Hematopoietic multipotent progenitor cell treated with erythropoietin and hydrocortisone succinate and interleukin-3 and kit ligand, for 8 days (in vitro differentiated cells): ENCODE measurements at places on chromosomes 13 and 19.
A peak's percentile ranks its signal among the peaks of the same experiment; 100 is the strongest.

DNA sequence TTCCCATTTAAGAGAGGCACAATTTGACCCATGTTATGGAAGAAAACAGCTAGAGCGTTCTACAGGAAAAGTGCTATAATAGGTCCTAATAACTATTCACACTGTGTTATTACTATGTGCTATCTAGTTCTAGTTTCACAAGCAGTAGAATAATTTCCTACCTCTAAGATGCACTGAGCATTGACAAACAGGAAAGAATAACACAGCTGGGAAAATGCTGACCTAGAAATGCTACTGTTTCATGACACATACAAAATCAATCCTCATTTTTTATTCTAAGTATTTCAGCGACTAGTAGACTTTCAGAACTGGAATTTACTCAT lies 259.5 kb downstream of the ITGBL1 start:
- no peak for DNase-seq

DNA sequence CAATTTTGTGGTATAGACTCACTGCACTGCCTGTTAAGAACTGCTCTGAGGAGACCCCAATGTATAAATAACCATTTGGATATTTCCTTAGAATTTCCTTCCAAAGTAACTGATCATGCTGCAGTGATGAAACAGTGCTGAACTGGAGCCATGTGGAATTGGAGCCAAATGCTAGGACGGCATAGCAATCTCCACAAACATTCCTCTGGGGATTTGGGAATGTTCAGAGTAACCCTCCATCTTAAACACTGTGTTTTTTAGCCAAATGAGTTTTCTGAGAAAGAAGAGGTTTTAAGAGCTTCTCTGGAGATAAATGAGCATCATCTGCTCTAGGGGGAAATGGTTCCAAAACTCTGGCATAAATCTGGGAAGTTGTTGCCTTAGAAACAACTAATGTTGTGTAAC lies 98.2 kb downstream of the OLFM4 start:
- no peak for DNase-seq

DNA sequence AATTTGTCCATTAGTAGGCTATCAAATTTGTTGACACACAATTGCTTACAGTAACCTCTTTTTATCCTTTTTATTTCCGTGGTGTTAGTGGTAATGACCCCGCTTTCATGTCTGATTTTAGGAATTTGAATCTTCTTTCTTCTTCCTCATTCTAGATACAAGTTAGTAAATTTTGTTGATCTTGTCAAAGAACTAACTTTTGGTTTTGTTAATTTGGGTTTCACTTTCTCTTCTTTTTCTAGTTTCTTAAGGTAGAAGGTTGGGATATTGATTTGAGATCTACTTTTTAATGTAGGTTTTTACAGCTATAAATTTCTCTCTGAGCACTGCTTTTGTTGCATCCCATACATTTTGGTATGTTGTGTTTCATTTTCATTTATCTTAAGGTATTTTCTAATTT lies 53.3 kb upstream of the SLC7A1 start:
- DNase-seq, result no peak

GRCh38 chr19:15436826-15437110 lies 13.0 kb downstream of the WIZ start:
- no peak for DNase-seq

DNA sequence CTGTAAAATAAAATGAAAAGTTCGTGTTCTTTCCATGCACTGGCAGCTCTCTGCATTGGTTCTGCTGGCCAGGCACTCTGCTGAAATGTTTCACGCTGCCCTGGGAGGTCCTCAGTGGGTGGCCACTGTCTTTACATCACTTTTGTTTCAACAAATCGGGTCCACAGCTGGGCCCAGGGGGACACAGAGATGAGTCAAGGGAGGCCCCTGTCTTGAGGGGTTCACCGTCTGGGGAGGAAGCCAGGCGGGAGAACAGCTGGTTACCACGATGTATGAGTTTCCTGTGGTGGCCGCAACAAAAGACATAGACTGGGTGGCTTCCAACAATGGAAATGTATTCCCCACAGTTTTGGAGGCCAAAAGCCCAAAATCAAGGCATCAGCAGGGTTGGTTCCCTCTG lies 5.1 kb upstream of the KLF2 start:
- no peak for DNase-seq

DNA sequence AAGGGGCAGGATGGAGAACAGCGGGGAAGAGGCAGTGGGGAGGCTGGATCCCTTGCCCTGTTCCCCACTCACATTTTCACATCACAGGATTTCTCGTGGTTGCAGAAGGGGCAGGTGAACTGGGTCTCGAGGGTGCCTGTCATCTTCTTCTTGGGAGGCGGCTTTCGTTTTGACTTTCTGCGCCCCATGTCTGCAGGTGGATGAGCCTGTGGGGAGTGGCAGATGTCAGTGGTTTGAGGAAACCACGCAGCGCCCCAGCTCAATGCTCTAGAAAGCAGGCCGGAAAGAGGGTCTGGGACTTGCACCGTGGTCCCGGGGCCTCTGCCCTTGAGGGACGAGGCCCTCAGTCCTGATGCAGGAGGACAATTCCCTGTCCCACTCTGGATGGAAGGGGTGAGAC lies 4.9 kb downstream of the ELOF1 start:
- no peak for DNase-seq

DNA sequence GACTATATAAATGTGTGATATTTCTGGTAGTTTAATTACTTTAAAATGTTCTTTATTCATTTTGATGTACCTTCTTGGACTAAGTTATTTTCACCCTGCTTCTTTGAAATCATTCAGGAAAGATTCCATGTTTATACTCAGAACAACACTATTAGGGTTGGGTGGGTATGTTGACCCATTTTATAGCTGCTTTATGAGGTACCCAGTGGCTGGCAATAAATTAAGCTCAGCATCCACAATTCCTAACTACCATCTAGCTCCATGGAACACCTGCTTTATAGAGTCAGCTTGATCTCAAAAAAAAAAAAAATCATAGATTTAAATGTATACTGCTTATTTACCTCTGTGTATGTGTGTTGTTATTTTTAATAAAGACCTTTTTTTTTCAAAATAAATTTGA lies 78.9 kb upstream of the ZNF91 start:
- DNase-seq, result no peak

GRCh38 chr13:114077099-114077932 lies 55.1 kb downstream of the RASA3 start:
- no peak for DNase-seq

DNA sequence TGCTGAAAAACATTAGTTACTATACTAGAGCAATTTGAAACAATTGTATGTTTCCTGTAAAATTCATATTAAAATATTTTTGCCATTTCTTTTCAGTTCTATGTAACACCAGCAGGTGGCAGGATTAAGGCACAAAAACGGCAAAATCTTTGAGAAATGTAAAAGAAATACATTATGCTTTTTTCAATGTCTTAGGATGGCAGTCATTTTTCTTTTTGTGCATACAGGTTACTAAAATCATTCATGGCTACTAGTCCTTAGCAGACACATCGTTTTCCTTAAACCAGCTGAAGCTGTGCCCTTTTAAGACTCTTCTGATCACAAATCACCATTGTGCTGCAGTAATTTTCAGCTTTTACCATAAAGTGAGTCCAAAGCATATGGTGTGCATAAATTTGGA lies 800.7 kb upstream of the SLITRK5 start:
- peak; percentile 54 for DNase-seq

- peak; percentile 64 for DNase-seq
Measured at GRCh38 chr19:13118424-13119193, 545 bp downstream of the NACC1 start.

DNA sequence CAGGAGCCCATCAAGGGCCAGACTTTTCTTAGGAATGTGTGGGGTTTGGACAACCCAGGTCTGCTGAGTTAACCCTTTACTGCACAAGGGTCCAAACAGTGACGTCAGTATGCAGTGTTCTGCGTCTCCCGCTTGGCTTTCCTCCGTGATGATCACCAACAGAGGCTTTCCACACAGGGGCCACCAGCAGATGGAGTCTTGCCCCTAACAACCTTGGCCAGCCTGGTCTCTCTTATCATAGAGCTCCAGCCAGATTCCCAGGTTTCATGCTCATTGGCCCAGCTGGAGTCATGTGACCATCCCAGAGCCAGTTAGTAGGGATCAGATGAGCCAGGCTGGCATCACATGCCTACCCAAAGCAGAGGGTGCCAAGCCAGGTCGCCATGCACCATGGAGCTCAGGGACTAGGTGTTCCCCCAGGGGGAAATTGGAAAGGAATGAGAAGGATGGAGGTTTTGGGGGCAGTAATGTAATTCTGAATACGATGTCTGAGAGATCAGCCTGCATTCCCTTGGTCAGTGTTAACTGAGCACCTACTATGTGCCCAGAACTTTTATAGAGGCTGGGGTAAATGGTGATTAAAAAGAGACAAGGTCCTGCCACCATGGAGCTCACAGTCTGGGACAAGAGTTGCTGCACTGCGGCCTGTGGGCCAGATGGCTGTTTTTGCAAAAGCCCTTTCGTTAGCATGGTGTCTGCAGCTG lies 61.2 kb downstream of the MYH14 start:
- DNase-seq, result peak; percentile 51

DNA sequence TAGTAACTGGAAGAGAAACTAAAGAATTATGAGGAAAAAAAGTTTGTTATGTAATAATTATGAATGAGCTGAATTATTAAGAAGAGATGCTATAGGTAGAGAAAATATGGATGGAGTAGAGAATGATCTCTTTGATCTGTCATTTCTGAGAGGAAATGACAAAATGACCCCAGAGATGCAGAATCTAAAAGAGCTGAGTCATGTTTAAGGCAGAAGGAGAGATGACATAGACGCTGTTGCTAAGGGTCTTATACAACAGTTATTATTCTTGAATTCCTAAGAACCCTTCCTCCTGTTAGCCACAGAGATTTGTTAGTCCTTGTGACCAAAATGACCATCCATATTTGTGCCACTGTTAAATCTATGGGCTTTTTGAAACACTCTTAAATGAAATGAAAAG lies 58.3 kb upstream of the FREM2 start:
- no peak for DNase-seq

GRCh38 chr13:66154976-66155375 lies 1075.2 kb downstream of the PCDH9 start:
- DNase-seq, result no peak

DNA sequence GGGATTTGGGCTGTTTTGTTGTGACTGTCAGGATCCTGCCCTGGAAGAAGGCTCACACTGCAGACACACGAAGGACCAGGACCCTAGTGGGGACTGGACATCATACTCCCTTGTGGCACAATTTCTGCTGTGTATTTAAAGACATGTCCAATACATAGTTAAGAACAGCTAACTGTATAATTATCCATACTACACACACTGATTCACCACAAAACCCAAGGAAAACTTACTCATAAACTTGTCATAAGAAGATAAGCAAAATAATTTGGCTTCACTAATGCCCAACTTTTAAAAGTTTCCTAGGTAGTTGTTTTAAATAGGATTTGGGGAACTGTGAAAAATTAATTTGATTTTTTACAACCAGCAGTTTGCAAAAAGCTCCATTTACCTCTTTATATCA lies 46.1 kb downstream of the LATS2 start:
- no peak for DNase-seq

- no peak for DNase-seq
Measured at GRCh38 chr19:35155441-35155840, 906 bp downstream of the FXYD5 start.

GRCh38 chr13:61988810-61989209 lies 573.2 kb upstream of the PCDH20 start:
- no peak for DNase-seq

DNA sequence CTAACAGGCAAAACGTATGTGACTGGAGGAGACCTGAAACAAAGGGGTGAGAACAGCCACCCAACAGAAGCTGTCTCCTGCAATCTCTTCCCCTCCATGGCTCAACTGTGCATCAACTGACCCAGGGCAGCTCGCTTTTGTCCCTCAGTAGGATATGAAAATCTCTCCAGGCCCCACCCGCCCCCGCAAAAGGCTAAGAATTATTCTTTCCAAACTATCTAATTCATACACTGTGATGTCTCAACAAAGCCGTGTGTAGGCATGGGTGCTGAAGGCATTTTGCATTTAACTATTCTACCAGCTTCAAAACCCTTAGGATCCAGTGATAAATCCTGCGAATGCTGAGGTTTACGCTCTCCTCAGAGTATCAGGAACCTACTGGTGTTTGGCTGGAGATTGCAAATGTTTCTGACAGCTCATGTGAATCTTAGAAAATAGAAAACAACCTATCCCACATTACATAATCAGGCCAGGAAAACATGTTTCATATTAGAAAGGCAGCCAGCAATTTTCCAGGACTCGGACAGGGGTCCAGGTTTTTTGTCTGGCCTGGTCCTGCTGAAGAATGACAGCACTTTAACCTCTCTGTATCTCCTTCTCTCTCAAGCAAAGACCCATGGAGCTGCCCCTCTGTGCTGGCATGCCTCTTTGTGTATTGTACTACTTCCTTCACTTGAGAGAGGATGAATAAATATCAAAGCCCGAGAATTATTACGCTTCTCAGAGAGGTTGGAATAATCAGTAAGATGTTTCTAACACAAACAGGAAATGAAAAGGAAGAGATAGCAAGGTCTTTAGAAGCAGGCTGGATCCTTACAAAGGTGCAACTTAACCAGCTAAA lies 17.3 kb downstream of the DHRS12 start:
- no peak for DNase-seq

DNA sequence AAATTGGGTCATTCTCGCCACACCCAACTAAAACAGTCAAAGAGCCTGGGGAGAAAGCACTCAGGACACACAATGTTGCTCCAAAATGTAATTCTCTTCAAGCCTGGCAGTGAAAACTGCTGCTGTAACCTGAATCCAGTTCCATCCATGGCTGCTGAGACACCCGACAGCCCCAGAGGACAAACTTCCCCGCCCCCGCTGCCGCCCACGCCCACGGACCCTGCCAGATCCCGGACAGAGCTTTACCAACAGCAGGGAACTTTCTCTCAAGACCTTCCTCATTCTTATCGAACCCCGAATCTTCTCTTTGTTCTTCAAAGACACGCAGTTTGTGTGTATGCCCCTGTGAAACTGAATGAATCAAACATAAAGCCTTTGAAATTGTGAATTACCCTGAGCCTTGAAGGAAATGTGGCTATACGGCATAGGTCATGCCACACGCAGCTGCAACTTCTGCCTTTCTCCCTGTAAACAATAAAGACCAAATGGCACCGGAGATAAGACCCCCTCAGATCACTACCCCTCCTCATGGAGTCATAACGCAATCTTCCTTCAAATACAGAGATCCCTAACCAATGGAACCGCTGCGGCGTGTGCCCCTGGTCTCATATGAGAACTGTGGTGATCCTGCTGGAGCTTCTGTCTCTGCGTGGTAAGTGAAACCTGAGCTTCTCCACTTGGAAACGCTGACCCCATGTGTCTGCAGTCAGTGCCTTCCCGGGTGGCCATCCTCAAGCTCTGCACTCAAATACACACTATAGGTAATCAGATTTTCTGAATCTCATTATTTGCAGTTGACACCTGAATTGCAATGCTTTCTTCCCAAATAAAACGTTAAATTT lies 4.8 kb upstream of the LAMP1 start:
- DNase-seq, result peak; percentile 13

DNA sequence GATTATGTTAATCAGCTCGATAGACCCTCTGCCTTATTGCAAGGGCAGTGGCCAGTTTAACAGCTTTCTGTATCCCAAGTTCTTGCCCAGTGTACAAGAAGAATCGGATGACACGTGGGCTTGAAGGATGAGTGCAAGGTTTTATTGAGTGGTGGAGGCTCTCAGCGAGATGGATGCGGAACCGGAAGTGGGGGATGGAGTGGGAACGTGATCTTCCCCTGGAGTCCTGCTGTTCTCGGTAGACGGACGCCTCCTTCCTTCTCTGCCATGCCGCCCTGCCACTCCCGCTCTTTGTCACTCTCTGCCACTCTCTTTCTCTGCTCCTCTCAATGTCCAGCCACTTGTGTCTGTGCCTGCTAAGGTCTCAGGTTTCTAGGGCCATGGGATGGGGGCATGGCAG lies 21.0 kb downstream of the RFXAP start:
- DNase-seq, result no peak
